ENCODE measurements at places on chromosomes 7 and 10.

- DNase-seq, result no peak
These were observed 9.7 kb downstream of the PRLHR start for GRCh38 chr10:118585794-118586193.

GRCh38 chr7:69911337-69911736, 313.1 kb downstream of the AUTS2 start:
- no peak for DNase-seq

GRCh38 chr7:133763076-133763640, 364.0 kb upstream of the LRGUK start:
- no peak for DNase-seq

DNA sequence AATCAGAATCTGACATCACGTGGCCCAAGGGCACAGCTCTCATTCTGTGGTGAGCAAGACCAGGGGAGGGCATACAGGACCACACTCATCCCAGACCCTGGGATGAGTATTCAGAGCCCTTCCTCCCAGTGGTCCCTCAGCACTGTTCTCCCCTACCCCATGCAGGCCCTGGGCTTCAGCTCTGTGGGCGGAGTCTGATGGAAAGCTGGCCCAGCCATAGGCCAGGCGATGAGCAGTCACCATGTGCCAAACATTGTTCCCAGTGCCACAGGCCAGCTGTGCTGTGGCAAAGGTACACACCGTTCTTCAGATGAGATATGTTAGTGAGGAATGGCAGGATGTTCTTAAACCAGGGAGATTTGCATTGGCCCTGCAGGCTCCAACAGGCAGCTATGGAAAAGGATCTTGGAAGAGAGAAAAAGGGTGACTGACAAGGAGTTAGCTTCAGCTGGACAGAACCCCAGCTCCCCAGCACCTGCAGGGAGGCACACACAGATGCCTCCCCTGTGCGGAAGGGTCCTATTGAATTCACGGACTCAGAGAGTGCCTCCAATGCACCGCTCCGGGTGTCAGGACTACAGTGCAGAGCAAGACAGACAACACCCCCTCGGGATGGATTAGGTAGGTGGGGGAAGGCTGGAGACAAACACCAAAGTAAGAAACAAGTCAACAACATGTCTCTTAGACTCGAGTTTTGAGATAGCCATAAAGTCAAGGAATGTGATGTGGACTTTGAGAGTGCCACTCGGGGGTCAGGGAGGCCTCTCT, 596.0 kb upstream of the MGMT start:
- no peak for DNase-seq

- DNase-seq, result no peak
These were observed 17.7 kb downstream of the CUX1 start for GRCh38 chr7:101835136-101835535.

DNA sequence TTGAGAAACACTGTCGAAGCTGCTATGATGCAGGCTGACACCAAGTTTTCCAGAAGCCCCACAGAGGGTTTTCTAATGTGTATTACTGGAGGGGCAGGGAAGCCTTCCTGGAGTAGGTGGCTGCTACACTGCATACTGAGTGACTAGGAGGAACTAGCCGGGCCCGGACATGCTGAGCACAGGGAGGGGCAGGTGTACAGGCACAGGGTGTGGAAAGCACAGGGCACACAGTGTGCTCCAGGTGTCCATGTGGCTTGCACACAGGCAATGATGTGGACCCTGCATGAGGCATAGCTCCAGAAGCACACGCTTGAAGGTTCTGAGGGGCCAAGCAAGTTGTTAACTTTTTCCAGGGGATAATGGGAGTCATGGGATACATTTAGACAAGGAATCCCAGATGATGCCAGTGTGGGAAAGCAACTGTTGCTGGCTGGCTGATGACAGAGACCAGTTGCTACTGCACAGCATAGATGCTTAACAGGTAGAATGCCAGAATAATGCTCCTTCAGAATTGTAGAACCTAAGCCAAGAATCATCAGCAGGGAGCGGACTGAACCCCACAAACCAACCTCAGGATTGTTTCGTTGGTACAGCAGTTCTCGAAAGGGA, 14.6 kb downstream of the DHX32 start:
- DNase-seq, result no peak

GRCh38 chr10:24374134-24374915, 165.4 kb downstream of the KIAA1217 start:
- DNase-seq, result no peak

- no peak for DNase-seq
These were observed 408.9 kb upstream of the SEMA3D start for GRCh38 chr7:85595750-85596178.

- no peak for DNase-seq
These were observed at the start of gene PRLHR for GRCh38 chr10:118595598-118596425. Gene PRLHR, minus strand, starts transcription at chr10:118595648. Its CDS starts 404 bp downstream, at chr10:118595244.

DNA sequence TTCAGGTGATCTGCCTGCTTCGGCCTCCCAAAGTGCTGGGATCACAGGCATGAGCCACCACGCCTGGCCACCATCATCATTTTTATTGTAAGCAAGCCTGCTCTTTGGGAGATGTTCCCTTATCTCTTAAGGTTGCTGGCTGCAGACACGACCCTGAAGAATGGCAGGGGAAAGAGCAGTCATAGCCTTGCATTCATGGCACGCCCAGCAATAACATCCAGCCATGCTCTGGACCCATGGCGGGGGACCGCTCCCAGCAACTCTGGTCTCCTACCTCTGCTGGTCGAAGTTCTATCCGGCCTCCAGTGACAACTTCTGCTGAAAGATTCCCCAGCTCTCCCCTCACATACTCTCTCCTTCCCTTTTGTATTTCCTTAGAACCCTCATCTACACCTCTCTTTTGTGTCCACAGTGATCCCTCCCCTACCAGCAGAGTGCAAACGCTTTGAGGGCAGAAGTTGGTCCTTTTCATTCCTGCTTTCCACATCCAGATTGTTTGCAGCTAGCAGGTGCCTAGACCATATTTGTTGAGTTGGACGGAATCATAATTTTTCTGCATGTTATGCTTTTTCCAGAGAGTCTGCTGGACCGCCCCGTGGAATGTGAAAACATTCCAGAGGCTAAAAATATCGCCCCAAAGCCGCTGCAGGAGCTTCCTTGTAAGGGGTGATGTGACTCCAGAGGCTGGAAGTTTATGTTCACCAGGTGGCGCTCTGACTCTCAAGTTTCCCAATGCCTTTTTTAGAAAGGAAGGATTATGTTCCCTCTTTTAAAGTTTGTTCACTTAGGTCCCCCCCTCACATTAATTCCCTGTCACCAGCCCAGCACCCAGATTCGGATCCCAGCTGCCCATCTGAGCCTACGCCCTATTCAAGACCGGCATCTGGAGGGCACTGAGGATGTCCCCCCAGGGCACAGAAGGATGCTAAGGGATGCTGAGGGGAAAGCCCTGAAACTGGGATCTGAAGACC, 4.3 kb upstream of the MARVELD1 start:
- DNase-seq, result peak; percentile 4

- no peak for DNase-seq
These were observed 15.6 kb downstream of the MDFIC start for GRCh38 chr7:114937446-114937845.

DNA sequence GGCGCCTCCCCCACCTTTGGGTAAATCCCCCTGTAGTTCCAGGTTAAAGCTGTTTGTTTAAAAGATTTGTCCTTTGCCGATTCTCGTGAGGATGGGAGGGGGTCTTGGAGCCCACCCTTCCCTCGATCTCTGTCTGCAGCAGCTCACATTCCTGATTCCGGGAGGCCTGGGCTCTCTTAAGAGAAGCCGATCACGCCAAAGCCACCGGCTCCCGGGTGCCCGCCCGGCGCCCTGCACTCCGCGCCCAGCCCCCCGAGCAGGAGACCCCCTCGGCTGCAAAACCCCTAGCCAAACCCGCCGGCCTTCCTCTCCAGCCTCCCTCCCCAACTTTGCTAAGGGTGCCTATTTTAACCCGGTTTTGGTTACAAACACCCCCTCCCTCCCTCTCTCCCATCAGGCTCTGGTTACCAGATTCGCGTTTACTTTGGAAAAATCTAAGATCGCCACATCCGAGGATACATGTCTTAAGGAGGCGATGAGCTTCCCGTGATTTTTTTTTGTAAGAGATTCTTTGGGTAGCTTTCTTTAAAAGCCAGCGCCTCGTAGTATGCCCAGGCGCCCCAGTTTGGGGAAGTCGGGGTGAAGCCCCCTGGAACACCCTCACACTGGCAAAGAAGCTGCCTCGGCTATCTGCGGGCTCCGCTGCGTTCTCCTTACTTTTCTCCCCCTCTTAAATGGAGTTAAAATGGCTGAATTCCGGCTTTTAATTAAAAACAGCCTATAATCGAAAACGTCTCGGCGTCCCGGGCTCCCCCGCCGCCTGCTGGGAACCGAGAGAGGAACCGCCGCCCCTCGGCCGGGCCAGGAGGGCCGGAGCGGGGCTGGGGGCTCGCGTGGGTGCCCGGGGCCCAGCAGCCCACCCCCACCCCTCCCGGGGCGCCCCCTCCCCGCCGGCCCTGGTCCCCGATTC, 983 bp downstream of the TNRC18 start:
- no peak for DNase-seq

- DNase-seq, result no peak
These were observed 31.6 kb downstream of the RASGEF1A start for GRCh38 chr10:43235070-43235900.
